ENCODE measurements at places on chromosomes 4 and X. TPM values are rescaled to one million over a fixed set of nuclear protein-coding genes. Genes with fewer than 3 reads are reported as not detected.

Gene HMX1
- total RNA-seq, result not detected

Gene SHROOM3
- 43.5 TPM for total RNA-seq

Gene USP17L26
- total RNA-seq, result not detected

Gene HSFX2
- total RNA-seq, result 0.31 TPM

Gene IL1RAPL1
- not detected for total RNA-seq

Gene IQSEC2
- 8.1 TPM for total RNA-seq

Gene RPS3A
- 996 TPM for total RNA-seq

Gene TCEAL8
- 19.7 TPM for total RNA-seq

Gene CACNA1F
- total RNA-seq, result 0.19 TPM

Gene HS6ST2
- total RNA-seq, result 3.1 TPM

Gene COL4A5
- 0.95 TPM for total RNA-seq

Gene UGT2B7
- 7.6 TPM for total RNA-seq

Gene IDUA
- 33.7 TPM for total RNA-seq

Gene NOX1
- total RNA-seq, result not detected

Gene POF1B
- 5.2 TPM for total RNA-seq

Gene GABRG1
- total RNA-seq, result not detected

Gene RBM47
- 59.6 TPM for total RNA-seq

Data from pancreas (tissue), 10 donors.